Esophagus squamous epithelium (tissue), 5 donors: ENCODE measurements at places on chromosomes 16 and 17.

DNA sequence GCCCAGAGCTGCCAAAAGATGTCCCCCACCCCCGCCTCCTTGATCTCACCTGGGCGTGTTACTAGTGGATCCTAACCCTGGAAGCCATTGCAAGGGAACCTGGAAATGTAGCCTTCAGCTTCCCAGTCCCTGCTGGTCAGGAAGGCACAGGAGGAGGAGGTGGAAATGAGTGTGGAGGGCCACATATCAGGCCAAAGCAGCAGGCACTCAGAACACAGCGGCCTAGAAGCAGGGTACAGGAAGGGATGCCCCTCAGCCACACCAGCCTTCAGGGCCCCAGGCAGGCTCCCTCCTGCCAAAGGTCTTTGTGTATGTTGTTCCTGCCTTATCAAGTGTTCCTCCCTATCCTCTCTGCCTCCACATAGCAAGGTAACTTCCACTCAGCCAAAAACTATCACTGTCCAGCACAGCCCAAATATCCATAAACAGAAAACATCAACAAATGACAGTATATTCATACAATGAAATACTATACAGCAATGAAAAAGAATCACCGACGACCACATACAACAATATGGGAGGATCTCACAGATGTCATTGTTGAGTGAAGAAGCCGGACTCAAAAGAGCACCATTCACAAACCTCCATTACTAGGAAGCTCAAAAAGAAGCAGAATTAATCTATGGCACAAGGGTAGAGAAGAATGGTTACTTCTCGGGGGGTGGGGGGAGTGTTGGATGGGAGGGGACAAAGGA, 28.2 kb upstream of the TNFRSF13B start:
- no peak for DNase-seq

DNA sequence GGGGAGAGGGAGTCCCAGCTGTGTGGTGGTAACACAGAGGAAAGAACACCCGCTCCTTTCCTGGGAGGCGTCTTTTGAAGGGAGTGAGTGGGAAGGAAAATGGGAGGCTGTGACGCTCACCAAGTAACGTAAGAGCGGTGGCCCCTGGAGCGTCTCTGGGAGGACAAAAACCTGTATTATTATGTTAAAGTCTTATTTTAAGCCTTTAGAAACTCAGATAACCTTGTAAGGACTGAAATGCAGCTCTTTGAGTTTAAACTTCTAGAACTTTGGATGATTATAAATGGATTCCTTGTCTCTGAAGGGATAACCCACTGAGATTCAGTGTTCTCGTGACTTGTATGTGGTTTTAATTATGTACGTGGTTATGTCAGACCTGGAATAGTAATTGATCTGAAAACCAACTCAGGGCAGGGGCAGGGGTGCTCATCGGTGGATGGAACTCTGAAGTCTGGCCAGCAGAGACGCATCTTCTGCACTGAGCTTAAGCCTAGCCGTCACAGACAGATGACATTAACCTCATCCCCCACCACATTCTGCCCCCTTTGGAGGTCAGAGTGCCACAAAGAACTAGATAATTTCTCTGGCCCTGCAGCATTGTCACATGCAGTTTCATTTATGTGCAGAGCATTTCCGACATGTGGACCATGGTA, 41.8 kb upstream of the SLC12A3 start:
- DNase-seq = no peak

DNA sequence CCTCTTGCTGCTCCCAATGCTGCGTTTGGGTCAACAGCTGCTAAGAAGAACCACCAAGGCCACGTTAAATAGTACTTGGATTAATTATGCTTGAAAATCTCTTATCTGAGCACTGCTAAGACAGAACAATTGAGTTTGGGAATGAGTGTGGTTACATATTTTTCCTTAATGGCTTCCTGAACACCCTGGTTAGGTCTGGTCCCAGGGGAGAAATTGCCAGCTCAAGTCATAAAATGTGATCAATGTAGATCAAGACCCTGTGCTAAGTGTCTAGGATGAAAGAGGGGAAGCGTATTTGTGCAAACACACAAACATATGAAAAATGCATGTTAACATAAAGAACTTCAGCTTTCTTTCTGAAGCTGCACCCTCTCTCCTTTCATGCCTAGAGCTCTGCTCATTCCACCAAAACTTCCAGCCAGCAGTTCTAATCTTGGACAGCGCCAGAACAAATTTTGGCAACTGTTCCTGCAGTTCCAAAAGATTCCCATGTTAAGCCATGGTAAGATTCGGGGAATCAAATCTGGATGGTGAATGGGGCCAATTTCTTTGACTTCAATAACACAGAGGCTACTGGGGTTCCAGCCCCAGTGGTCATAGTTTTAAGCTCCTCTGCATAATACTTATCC, 72.0 kb downstream of the ZFHX3 start:
- DNase-seq = no peak

- no peak for DNase-seq
Observed at GRCh38 chr16:80260906-80261311, 279.9 kb upstream of the DYNLRB2 start.

DNA sequence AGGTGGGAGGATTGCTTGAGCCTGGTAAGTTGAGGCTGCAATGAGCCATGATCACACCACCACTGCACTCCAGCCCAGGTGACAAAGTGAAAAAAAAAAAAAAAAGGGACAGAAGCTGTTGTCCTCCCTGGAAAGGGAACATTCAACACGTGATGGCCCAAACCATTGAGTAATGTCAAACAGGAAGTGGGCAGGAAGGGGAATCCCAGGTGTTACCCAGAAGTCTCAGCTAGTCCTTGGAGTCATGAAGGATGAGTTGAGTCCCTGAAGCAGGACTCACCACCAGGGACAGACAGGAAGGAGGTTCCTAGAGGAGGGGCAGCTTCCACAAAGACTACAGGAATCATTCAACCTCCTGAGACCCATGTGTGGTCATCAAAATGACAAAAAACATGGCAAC, 19.8 kb upstream of the CMIP start:
- no peak for DNase-seq

GRCh38 chr17:39090400-39090799, 61.0 kb downstream of the PLXDC1 start:
- DNase-seq = no peak

GRCh38 chr17:45405250-45406086, 27.2 kb downstream of the ARHGAP27 start:
- DNase-seq = no peak

DNA sequence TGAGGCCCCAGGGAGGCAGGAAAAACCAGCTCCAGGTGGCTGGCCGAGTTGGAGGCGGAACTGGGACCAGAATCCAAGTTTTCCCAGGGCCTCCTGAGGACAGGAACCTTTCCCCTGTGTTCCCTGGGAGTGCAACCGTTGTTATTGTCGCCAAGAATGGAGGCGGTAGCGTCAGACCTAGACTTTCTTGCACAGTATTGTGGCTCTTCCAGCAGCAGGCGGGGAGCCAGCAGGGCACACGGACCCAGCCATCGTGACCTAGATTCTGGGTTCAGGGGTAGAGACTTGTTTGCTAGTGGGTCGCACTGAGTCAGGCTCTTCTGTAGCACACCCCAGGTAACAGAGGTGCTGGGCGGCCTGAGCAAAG, 667 bp upstream of the KIF19 start:
- DNase-seq = no peak

GRCh38 chr16:89009343-89010209, 32.6 kb upstream of the CBFA2T3 start:
- DNase-seq = no peak

GRCh38 chr17:51119415-51120356, 982 bp downstream of the SPAG9 start:
- DNase-seq = no peak

DNA sequence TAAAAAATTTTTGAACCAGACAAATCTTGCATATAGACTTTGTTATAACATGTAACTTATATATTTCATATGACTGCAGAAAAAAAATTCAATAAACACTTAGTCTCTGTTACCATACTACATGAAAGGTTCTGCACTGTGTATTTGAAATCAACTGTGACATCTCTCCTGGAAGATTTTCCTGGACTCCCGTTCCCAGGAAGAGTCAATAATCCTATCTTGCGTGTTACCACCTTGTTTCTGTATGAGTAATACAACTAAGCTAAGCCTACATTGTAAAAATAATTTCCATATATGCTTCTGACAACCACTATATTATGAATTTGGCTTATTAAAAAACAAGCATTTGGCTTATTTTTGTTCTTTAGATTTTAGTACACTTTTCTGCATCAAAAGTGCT, 665.6 kb upstream of the SOX9 start:
- DNase-seq = no peak

DNA sequence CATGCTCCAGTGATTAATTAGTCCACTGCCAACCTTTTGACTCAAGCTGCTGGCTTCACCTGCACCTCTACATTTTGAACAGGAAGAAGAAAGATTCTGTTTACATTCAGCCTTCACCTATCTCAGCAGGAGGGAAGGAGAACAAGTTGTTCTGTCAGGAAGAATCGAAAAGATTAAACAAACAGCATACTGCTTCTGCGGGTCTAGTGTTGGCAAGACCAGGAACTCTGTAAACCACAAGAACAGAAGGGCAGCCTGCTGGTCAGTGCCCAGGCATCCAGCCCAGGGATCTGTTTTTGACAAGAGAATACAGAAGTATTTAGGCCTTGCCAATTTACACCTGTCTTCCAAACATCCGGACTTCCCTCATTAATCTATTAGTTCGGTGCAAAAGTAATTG, 189.7 kb downstream of the CHD9NB start:
- DNase-seq = no peak

DNA sequence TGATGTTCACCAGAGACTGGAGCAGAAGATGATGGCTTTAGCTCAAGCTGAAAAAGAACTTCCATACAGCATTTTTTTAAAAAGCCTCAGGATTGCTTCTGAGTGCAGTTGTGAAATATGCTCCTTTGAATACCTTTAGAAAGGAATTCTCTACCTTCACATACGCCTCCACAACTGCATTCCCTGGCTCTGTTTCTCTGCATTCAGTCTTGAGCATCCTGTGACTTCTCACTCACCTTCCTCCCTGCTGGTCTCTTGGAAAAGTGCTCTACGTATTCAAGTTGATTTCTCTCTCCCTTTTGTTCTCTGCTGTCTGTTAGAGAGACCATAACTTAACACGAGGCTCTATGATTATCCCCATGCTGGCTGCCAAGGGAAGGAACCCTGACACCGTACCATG, 34.5 kb downstream of the HS3ST2 start:
- no peak for DNase-seq
